RPMI7951 (cell line): ENCODE measurements at places on chromosomes 2 and 18.

GRCh38 chr2:208608122-208608835 lies 201.7 kb downstream of the PTH2R start:
- no peak for DNase-seq

DNA sequence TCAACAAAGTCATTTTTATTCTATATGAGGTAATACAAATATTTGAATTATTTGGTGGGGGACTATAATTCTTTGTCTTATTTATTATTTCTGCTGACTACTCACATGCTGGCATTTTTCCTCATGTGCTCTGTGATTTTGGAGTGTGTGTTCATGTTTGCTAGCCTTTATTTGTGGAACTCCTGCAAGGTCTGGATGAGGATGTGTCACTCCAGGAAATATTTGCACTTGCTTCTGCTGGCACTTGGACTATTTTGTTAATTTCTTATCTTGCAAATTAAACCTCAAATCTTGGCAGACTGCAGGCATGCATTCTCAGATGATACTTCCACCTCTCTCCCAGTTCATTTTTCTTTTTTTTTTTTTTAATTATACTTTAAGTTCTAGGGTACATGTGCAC lies 34.1 kb downstream of the POLI start:
- DNase-seq = no peak

DNA sequence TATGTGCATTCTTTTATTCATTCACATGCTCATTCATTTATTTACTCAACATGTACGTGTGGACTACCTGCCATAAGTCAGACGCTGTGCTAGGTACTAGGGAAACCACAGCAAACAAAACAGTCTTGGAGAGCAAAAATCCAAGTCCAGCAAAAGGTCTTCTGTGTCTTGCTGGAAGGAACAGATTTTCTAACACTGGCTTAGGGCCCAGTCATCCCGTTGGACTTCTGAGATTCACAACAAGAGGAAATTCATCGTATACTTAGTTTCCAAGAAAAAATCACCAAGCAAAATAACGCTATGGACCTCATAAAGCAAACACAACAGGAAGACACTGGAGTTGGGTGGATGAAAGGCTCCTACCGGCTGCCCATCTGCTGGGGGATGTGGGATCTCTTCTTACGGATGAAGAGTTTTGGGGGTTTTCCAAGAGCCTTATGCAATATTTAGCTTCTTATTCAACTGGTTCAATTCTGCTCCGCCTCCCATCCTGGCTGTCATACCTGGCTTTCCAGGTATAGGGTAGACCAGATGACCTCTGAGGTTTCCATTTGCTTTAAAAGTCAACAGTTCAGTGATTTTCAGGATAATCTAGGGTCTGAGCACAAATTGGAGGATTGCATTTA lies 262.7 kb downstream of the HAUS1 start:
- no peak for DNase-seq

DNA sequence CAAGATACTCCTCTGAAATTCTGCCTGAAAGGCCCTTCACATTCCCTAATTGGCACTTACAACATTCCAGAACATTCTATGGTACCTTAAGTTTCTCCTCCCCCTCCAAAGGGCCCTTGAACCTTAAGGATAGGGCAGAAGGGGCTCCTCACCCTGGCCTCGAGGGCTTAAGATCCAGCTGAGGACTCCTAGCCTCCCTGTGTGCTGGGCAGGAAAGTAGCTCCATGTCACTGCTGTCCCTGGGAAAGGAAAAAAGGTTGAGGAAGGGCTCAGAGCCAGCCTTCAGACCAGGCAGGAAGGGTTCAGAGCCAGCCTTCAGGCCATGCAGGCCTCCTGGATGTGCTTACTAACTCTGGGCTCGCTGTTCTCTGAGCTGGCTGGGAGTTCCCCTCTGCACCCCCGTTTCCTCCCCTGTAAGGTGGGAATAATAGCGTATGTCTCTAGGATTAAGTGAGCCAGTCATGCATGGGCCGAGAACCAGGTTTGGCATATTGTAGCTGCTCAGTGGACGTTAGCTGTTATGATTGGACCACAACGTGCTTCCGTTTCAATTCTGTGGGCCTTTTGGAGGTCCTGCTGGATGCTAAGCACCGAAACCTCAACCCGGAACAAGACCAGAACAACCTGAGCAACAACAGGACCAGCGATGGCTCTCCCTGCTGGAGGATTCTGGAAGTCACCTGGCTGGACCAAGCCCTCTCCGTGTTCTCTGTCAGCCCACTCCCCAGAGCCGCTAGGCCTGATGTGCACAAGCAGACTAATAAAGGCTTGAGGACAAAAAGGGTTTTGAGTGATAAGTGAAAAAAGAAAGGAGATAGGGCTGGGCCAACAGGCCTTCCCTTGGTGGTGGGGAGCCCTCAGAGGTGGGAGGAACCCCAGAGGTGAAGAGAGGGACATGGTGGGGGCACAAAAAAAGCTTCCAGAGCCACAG lies 1.0 kb upstream of the B3GNT7 start:
- no peak for DNase-seq

- no peak for DNase-seq
These were observed 21.1 kb downstream of the RHOB start for GRCh38 chr2:20467789-20468548.

DNA sequence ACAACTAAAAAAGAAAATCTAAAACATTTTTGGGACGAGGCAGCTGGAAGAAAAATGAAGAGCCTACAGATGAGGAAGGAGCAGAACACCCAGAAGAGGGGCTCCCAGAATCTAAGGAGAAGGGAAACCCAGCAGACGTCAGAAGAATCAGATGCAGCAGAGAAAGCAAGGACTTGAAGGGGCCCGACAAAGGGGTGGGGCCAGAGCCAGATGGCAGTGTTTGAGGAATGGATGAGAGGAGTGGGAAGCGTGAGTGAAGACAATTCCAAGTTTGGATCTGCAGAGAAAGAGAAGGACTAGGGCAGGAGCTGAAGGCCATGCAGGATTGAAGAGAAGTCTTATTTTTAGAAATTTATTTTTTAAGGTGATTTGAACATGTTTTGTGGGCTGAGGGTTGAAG lies 19.3 kb downstream of the PTMA start:
- DNase-seq = no peak

DNA sequence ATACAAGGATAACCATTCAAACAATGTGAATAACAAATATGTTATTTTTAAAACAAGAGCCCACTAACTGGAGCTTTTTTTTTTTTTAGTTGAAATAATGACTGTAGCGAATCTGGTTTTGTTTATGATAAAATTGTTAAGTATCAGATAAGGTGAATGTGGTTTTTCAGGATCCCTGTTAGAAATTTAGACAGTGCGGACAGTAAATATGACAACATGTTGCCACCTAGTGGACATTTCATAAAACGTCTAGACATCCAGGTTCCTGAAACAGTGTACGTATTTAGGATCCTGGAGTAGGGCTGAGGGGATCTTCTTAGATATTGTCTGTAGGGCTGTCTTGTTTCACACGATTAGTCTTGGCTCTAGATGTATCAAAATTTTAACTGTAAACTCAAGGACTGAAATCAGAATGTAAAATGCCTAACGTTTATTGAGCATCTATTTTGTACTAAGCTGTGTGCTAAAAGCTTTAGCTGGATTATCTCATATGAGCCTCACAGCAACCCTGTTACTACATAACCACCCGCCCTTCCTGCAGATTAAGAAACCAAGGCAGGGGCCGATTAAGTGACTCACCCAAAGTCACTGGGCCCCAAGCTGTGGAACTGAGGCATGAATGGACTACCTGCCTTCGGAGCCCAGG lies 23.9 kb upstream of the CCDC68 start:
- peak; percentile 66 for DNase-seq

GRCh38 chr2:233329489-233330135 lies 22.0 kb downstream of the SAG start:
- peak; percentile 83 for DNase-seq

- DNase-seq = no peak
These were observed 853.6 kb upstream of the SOX11 start for GRCh38 chr2:4838626-4839025.

DNA sequence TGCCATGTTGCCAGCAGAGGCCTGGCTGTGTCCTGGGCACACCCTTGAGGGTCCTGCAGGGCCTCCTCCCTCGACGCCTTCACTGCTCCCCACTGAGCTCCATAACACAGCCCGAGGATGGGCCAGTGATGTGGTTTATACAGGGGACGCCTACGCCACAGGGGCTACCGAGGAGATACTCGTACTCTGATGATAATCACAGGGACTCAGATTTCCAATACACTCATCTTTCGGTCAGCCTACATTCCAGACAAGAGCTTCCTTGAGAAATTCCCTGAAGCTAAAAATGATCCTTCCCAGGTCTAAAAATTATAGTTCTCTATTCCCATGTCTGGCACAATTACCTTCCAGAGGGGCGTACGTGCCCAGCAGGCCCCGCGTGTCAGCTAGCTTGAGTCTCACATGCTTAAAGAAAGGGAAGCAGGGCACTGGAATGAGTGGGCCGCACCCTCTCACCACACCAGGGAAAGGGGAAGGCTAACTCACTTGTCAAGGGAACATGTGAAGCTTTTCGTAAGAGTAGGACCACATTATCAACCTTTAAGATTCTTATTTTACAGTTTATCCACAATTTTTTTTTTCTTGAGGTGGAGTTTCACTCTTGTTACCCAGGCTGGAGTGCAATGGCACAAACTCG lies 159.5 kb upstream of the NDUFV2 start:
- DNase-seq = peak; percentile 57

DNA sequence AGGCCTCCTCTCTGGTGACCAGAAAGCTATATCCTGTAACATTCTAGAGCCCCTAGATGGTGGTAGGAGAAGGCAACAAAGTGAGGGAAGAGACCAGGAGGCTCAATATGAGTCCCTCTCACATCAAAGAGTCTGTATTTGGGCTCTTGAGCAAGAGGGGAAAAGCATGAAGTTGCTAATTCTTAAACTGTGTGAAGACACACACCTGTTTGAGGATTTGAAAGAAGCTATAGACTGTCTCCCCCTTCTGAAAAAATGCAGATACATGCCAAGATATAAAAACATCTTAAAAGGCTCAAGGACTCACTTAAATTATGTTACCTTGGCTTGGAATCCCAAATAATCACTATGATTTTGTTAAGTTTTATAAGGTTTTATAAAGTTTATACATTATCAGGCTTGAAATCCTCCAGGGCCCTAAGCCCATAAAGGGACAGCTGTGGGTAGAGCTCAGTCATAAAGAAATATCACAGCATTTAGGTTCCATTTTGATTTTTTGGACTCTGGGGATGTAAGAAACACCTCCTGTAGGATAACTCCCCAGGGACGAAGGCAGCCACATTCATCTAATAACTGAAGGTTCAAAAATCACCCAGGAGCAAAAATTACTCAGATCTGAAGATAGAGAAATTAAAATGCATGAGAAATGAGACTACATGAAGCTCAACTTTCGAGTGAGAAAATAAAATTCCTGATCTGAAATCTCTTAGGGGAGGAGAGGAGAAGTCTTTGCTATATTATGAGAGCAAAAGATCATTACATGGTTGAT lies 136.1 kb upstream of the LGALSL start:
- DNase-seq = no peak

- peak; percentile 28 for DNase-seq
These were observed 1.3 kb downstream of the HDAC4 start for GRCh38 chr2:239399433-239399920.

GRCh38 chr2:167493862-167494261 lies 605.6 kb downstream of the XIRP2 start:
- DNase-seq = no peak

- peak; percentile 52 for DNase-seq
These were observed 19.9 kb upstream of the ZAP70 start for GRCh38 chr2:97693476-97693875.

- no peak for DNase-seq
These were observed 309.7 kb downstream of the XIRP2 start for GRCh38 chr2:167198009-167198408.

DNA sequence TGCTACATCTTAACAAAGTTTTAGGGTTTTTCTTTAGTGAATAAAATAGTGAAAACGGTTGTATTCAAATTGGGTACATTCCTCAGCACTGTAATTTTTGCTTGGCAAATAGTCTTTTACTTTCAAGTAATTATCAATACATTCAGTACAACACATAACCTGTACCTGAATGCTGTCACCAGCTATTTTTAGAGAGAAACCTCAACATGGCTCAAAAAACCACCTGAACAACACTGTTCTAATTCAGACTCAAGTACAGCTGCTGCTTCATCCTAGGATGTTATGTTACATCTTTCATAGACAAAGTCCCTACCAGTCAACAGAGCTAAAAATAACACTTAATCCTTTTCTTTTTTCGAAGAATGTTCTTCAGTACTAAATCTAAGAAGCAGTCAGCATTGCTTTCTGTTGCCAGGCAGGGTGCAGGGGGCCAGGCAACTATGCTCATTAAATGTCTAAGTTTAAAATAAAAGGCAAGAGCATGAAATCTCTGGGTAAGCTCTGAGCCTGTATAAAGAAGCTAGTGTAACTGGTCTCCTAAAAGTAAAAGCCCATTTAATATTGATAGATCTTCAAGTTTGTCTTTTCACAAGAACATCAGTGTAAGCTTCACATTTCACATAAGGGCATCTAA lies 20.5 kb downstream of the PDIA6 start:
- DNase-seq = no peak

- DNase-seq = no peak
These were observed 12.6 kb upstream of the SEC11C start for GRCh38 chr18:59127047-59127446.

DNA sequence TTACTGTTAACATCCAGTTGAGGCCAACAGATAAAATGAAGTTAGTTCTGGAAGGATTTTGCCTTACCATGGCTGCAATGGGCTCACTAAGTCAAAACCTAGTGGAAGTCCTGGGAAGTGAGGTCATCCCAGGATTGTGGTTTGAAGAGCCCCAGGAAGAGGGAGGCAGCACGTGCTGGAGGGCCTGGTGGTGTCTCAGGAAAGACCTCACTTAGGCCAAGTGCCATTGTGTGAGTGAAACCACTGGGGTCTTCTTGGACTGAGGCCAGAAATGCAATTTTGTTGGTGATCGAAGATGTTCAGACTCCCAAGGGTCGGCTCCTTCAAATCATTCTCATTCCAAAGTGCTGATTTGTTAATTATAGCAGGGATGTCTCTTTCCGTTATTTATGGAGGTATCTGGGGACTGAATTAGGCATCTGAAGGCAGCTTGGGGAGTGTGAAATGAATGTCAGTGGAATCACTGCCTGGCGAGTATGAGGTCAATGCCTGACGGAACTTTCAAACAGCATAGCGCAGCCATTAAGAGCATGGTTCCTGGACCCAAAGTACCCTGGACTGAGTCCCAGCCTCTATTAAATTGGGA lies 60.0 kb downstream of the IL1R2 start:
- DNase-seq = peak; percentile 77

GRCh38 chr2:8319219-8319618 lies 362.6 kb upstream of the ID2 start:
- no peak for DNase-seq

- DNase-seq = peak; percentile 62
These were observed 3.3 kb upstream of the HJURP start for GRCh38 chr2:233857511-233858141.
